ENCODE measurements at places on chromosomes 3 and 15.

GRCh38 chr3:48199117-48199516 is 10.9 kb upstream of the CDC25A start:
- DNase-seq, result no peak

- DNase-seq, result no peak
These were observed 190.7 kb upstream of the CNTN6 start for GRCh38 chr3:901953-902778.

DNA sequence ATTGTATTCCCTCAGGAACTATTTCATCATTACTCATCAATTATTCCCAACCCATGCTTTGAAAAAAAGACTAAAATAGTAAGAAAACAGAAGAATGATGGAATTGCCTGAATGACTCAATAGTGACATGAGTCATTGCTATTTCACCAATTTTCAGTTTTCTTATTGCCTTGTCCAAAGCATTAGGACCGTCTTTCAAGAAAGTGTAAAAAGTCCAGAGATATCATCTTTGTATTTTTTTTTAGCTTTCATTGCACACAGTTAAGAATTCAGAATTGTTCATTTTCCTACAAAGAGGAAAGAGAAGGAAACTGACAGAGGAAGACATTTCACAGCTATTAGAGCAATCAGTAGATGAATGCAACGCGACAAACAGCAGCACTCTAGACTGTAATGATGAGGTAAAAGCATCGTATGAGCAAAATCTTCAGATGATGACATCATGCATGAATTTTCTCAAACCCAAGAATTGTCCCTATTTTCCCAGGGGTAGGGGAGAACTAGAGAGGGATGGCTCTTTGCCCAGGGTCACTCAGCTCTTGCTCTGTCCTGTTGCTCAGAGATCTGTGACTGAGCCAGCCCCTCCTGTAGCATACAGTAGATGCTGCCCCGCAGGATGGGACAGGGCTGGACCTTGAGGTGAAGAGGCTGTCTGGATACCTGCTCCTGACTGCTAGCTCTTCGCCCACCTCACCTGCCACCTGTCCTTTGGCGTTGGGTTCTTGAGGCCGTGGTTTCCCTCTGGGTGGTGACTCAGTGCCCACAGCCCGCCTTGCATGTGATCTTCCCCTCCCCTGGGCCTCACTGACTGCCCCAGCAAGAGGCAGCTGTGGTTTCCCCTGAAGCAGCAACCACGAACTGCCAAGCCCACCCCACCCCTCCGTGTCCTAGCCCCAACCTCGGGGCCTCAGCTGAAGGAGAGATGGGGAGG is 84.8 kb downstream of the PPCDC start:
- DNase-seq, result no peak

GRCh38 chr3:115982629-115983028 is 359.3 kb downstream of the GAP43 start:
- no peak for DNase-seq

DNA sequence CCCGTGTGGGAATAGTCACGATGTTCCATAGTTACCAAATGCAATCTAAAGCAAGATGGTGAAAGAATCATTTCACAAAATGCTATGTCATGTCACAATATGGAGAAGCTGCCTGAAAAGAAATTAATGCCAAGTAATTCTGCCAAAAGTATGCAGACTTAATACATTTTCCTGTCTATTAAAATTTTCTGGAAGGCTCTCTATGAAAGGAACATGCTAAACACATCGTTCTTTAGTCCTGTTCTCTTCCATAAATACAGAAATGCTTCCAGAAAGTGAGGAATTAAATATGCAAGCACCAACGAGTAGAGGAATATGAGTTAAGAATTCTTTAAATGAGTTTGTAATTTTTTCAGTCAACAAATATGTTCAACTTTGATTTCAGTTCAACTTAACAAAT is 266.8 kb upstream of the CRBN start:
- no peak for DNase-seq

- DNase-seq, result no peak
These were observed 1.5 kb downstream of the IGF2BP2 start for GRCh38 chr3:185823078-185824044.

DNA sequence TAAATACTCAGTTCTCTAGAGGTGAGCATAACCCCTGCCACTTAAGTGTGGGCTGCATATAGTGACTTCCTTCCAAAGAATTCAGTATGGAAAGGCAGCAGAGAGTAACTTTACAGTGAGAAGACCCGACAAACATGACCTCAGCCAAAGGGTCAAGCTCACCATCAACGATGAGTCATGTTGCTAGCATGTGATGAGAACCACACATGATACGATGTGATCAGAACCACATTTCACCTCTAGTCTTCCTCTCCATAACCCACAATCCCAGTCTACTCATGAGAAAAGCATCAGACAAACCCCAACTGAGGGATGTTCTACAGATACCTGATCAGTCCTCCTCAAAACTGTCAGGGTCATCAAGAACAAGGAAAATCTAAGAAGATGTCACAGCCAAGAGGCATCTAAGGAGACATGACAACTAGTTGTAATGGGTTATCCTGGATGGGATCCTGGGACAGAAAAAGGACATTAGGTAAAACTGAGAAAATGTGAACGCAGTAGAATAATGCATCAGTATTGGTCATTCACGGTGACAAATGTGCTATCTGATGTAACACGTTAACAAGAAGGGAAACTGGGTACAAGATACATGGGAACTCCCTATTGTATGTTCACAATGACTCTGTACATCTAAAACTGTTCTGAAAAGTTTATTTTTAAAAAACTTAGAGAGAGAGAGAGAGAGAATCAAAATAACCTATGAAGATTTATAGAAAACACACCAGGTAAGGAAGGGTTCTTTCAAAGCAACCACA is 28.3 kb downstream of the SEC61A1 start:
- DNase-seq, result no peak

DNA sequence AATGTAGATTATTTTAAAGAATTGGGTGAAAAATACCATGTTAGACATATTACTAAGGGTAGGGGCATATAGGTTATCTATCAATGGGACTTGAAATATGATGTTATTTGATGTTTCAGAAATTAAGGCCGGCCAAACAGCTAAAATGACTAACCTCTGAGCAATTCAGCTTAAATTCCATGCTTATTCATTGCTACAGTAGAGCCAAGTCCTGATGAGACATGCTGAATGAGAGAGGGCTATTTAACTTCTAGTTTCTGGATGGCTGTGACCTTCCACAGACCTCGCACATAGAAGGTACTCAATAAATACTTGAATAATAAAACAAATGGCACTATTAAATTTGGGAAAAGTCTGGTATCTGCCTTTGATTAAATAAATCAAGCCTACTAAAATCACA is 175.6 kb upstream of the WNT5A start:
- DNase-seq, result no peak

DNA sequence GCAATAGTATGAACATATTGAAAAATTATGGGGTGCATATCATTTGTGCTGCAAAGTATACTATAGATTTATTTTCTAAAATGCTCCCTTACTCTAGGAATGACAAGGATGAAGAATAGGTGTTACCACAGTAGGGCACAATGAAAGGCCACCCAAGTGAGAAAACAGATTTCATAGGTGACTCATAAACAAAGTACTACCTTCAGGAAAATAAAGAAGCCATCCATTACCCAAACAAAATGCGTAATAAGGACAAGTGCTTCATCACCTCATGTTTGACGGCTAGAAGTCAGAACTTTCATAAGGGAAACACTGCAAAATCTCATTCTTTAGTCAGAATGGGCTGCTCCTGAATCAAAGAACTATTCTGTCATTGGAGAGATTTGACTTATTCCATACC is 116.6 kb downstream of the MFSD1 start:
- no peak for DNase-seq

DNA sequence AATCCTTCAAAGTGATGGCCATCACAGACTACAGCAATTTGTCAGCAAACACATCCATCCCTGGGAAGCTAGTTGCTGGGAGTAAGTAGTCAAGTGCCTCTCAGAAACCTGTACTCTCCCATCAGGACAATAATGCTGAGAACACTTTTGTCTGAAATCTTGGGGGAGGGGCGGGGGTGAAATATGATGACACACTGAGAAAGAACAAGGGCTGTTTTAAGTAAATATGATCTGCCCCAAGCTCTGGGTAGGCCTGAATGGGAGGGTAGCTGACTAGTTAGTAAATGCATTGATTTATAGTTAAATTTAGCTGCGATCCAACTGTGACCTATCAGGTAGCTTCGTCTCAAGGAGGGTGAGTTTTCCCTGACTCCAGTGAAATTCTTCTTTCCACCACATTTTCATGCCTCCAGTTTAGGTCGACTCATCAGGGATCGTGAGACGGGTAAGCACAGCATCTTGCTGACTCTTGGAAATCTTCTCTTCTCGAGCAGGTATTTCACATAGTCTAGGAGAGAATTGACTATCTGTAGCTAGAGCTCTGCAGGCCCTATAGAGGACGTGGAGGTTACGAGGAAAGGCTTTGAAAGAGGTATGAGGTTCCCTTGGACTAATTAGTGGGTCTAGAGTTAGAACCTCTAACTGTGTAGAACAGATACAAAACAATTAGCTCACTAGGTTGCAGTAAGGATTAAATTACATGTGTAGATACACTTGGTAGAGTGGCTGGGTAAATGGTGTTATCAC is 213.4 kb upstream of the SLC2A2 start:
- no peak for DNase-seq

GRCh38 chr3:117705011-117705410 is 995.4 kb downstream of the TUSC7 start:
- no peak for DNase-seq

DNA sequence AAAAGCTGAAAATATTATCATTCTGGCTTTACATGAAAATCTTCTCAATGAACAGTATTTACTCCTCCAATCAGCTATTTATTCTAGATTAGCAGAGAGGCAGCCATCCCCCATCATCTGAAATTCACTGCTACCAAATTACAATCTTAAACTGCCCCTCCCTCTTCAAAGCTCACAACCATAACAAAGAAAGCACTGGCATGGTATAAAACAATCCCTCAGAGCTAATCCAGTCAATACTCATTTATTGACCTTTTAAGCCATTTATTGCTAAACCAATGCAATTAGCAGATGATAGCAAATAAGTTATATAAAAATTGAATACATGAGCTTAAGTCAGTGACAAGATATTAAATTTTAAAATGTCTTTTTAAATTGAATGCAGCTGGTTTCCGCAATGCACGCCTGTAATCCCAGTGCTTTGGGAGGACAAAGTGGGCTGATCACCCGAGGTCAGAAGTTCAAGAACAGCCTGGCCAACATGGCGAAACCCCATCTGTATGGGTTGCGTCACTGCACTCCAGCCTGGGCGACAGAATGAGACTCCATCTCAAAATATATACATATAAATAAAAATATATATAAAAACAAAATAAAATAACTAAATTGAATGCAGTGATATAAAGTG is 12.1 kb downstream of the SLC4A7 start:
- DNase-seq, result no peak

DNA sequence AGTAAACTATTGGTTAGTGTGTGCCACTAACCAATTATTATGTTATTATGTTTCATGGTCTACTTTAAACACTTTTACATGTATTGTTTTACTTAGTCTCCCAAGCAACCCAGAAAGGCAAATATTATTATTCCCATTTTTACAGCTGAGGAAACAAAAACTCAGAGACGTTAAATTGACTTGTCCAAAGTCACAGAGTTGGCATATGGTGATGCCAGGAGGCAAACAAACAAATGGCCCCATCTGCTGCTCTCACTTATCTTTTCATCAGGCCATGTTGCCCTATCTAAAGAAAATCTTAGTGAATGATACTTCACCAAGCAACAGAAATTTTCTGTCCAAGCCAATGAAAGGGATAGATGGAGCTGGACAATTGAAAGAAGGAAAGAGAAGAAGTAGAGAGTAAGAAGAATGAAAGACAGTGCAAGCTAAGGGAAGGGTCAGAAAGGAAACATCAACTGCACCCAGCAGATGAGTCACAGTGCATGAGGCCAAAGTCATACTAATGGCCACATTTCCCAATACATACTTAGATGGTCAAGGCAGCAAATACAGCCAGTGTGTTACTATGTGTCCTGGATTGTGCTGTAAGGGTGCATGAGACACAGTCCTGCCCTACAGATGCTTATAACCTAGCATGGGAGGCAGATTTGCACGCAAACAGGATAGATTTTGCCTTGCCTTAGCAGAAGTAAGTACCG is 266.9 kb downstream of the KCNMB2 start:
- no peak for DNase-seq

- no peak for DNase-seq
These were observed 98.4 kb downstream of the VGLL4 start for GRCh38 chr3:11545186-11545851.
